ENCODE measurements at places on chromosomes 5 and 9.

GRCh38 chr5:155556700-155557099 lies 543.1 kb downstream of the KIF4B start:
- DNase-seq = no peak

DNA sequence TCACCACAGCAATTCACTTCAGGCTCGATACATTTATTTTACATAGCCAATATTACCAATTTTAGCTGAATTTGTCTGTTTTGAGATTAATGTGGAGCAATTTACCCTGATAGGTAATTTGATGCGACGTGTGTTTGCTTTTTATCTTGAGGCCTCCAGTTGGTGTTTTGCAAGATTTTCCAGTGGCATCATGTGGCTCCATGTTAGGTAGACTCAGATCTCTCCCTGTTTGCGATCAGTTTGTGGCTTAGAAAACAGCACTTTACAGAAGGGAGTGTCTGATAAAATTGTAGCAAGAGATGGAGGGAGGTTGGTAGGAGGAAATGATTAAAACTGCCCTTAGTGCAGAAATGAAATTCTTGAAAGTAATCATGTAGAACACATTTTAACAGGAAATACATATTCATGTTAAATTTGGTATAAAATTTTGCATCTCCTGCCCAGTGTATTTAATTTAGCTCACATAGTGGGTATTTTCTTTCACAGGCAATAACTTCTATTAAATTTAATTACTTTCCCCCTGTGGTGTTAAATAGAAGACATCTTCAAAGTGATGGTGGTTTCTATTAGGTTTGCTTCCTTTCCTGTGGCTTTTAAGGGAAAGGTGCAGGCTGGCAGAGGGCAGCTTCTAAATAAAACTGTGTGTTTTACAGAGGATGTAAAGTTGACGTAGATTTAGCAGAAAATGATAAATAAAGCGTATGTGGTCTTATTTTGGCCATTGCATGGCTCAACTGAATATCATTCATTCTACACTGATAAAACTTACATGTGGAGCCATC lies 135.8 kb downstream of the KDM4C start:
- DNase-seq = no peak

DNA sequence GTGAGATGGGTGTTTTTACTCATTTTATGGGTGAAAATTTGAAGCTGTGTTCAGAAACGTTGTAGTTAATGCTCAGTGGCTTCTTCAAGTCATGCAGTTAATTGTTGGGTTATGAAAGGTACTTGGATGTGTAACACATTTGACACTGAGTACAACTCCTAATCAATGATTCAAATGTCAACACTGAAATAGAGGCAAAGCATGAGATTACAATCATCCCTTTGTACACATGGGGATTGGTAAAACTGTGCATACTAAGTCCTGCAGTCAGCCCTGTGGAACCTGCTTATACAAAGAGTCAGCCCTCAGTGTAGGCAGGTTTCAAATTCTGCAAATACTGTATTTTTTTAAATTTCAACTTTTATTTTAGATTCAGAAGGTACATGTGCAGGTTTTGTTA lies 3.3 kb downstream of the ABLIM3 start:
- no peak for DNase-seq

DNA sequence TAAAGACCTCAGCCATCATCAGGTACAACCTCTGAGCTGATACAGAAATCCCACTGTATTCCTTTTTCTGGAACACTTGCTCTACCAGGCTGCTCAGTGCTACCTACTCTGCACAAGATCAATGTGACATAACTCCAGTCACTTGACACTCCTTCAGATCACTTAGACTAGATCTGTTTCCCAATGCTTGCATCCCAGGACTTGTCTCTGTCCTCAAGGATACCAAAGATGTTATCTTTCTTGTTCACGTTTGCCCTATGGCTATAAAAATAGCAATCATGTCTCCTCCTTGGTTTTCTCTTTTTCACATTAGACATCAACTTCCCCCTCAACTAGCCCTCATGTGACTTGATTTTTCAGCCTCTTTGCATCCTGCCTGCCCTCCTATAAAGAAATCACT lies 188.1 kb upstream of the PTGER4 start:
- DNase-seq = no peak

DNA sequence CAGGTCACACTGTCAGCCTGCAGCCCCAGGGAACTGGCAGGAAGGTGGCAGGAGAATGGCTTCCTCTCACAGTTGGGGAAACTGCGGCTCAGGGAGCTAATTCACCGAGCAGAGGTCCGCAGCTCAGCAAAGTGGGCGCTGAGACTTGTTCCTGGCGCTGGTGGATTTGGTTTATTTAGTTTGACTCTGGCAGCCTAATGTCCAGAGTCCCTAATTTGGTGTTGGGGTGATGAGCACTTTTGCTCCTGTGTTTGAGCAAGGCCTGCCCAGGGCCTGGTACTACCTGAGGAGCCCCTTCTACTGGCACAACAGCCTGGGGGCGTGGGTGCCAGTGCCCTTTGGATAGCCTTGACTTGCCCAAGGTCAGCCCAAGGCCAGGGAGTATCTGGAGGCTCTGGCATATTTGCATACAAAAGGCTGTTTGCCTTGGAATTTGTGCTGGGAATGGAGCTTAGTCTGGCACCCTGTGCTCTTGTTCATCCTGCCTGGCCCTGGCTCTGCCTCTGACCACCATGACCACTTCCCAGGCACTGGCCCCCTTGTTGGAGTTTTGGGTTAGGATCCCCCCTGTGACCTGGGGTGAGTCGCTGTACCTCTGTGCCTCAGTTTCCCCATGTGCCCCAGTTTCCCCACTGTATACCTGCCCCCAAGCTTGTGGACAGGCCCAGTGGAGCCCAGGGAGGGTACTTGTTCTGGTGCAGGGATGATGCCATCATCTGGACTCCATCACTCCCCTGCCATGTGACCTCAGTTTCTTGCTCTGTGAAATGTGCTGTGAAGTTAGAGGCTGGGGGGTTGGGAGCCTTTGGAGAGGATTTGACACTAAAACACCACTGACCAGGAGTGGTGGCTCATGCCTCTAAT lies 1.4 kb downstream of the SUSD3 start:
- DNase-seq = no peak

DNA sequence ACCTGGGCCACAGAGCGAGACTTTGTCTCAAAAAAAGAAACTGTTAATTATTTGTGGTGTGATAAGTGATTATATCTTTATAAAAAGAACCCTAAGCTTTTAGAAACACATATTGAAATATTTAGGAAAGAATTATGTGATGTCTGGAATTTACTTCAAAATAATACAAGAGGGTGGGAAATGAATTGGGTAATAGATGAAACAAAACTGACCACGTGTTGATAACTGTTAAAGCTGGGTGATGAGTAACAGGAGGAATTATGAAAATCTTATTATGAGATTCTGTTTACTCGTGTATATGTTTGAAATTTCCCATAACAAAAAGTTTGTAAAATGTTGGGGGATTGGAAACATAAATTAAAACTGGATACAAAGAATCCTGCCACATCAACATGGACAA lies 33.0 kb upstream of the PPP2CA start:
- peak; percentile 40 for DNase-seq

- DNase-seq = no peak
Measured at GRCh38 chr9:70586476-70586875, 172.0 kb upstream of the KLF9 start.

All from choroid plexus epithelial cell (primary cell).